ENCODE measurements at places on chromosomes 5 and 9.

DNA sequence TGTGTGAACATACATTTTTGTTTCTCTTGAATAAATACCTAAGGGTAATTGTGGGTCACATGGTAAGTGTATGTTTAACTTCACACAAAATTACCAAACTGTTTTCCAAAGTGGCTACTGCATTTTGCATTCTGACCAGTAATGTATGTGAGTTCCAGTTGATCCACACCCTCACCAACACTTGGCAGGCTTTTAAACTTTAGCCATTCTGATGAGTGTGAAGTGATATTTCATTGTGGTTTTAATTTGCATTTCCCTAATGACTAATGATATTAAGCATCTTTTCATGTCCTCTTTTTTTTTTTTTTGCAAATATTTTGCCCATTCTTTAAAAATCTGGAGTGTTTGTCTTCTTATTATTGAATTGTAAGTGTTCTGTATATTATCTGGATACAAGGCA is 53.5 kb upstream of the MAST4 start:
- DNase-seq, result no peak

DNA sequence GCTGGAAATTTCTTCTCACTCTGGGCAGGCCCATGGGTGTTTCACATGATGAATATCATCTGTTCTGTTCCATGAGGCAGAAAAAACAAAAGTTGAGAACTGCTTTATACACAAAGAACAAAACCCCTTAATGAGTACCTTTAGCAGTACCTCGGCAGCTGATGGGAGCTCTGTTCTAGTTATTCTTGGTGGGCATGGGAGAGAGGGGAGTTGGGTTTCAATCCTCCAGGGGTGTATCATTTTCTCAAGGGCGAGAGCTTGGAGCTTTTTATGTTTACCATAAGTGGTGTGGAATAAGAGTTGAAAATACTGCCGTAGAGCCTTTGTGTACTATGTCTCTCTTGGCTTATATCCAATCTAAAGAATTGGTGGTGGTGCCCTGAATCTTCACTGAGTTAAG is 103.3 kb upstream of the ZNF608 start:
- no peak for DNase-seq

- DNase-seq, result peak; percentile 24
Measured at GRCh38 chr5:124806373-124807077, 60.1 kb upstream of the ZNF608 start.

DNA sequence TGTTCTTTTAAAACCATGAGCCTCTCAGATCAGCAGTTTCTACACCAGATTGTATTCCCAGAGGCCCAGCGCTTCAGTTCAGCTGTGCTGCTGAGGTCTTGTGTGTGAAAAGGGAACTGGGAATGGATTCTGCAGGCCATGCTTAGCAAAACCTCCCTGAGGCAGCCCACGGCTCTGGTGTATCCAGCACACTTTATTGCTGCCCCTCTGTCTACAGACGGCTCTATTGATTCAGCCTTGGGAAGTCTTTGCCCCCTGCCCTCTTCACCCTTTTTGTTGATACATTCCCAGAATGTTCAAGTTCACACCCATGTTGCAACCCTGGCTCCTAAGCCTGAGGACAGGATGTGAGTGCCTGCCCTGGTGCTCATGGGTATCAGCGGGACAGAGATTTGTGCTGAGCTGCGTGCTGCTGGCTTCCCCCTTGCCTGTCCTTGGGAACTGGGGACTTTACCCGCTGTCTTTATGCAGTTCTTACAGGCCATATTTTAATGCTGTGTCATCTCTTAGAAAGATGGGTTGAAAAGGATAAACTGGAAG is 37.3 kb downstream of the ARHGAP26 start:
- no peak for DNase-seq

All from AG04449 (cell line).